ENCODE measurements at places on chromosomes 1 and 21.

DNA sequence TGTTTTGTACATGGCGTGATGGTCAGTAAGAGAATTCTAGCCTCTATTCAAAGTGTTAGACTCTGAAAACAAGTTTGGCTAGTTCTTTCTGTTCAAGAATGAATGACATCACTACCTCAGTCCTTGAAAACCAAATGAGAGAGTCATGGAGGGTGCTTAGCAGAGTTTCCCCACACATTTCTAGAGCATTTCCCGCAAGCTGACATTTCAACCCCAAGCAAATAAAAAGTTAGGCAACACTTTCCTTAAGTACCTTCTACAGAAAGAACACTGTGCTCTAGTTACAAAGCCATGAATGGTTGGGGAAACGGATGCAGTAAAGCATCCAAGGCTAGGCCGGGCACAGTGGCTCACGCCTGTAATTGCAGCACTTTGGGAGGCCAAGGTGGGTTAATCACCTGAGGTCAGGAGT is 47.9 kb upstream of the SLC44A3 start:
- no peak for DNase-seq

DNA sequence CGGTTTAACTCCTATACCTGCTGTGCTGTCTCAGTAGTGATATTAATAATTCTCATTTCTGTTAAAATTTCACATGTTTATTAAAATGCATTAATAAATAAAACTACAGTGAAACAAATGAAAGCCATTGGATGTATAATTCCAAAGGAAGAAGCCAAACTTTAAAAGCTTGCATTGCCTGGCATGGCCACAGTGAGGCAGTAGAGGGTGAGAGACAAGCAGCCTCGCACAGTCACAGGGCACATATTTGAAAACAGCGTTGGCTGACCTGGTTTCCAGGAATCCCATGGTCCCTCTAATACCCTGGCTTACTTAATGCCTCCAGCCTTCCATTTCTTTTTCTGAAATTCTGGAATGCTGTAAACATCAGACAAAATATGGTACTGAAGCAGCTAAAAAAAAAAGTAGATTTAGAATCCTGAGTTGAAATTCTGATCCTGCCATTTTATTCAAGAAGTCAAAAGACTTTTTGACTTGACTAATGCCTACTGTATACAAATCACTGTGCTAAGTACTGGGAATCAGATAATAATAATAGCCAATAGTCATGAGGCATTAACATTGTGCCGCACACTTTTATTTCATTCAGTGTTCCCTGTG is 6.7 kb upstream of the RNASEL start:
- peak; percentile 76 for DNase-seq

GRCh38 chr1:3482378-3482849 is 27.9 kb downstream of the ARHGEF16 start:
- no peak for DNase-seq

DNA sequence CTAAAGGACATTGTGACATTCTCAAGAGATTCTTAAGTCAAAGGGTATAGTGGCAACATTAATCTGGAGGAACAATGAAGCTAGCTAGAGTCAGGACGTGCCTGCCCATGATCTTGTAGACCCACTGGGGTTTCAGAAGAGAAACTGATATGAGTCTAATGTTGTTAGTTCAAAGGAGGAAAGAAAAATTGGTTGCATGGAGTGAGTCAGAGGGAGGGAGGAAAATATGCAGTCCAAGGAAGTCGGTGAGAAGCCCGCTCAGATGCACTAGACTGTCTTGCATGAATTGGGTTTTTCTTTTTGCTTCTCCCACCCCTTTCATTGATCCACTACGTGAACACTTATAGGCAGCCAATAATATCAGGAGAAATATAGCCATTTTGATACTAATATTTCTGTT is 53.8 kb upstream of the SYT14 start:
- no peak for DNase-seq

GRCh38 chr1:17293681-17294425 is 14.1 kb upstream of the PADI4 start:
- no peak for DNase-seq

- no peak for DNase-seq
These were observed 118.2 kb downstream of the DYRK1A start for GRCh38 chr21:37484535-37485474.

- DNase-seq = no peak
These were observed 94.1 kb downstream of the ABCA4 start for GRCh38 chr1:94026619-94027380.

- DNase-seq = no peak
These were observed 5.7 kb upstream of the AKT3 start for GRCh38 chr1:243855616-243856318.

- no peak for DNase-seq
These were observed 11.3 kb upstream of the BACH1 start for GRCh38 chr21:29287383-29287782.

GRCh38 chr1:26748351-26748750 is 39.4 kb upstream of the PIGV start:
- DNase-seq = no peak

DNA sequence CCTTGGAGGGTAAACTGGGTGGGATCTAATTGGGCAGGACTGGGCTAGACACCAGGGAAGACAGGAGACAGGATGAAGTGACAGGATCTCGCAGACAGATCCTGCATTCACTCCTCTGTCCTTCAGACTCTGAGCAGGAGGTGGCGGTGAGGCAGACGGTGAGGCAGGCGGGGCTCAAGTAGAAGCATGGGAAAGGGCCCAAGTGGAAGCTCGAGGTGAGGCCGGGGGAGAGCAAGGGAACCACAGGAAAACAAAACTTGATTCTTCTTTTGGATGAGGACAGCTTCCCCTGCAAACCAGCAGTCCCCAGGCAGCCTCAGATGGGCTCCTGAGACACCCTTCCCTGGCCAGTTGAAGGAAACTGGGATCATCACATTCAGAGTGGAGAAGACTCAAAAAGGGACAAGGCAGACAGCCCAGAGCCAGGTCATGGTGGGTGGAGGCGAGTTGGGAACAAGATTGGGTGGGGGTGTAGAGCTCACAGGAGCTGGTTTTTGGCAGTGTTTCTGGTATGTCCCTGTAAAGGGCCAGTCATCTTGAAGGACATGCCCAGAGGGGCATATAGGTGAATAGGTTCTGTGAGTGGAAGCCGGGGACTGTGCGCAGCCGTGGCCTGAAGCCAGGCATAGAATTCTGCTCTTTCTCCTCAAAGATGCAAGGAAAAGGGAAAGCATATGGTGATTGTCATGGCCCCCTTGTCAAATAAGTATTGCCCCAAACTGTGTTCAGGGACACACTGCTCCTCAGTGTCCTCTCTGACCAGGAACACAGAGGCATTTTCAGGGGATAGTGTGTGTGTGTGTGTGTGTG is 18.0 kb downstream of the INKA2 start:
- DNase-seq = no peak

DNA sequence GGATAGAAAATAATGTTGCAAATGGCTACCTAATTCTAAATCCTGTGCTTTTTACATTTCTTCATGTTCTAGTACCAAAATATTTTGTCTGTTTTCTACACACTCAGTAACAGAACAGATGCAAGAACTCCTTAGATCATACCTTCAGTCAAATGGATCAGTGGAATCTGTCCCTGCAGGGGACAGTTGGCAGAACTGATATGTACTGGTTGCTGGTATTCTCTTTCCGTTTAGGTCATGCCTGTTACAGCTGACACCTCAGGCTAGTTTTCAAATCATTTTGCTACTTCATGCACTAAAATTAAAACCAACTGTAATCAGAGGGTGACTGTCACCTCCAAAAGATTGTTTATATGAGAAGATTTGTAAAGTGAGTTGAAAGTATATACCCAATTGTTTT is 109.2 kb downstream of the TNNI3K start:
- DNase-seq = no peak

- DNase-seq = no peak
These were observed 2.0 kb upstream of the B3GALT5 start for GRCh38 chr21:39610703-39611102.

DNA sequence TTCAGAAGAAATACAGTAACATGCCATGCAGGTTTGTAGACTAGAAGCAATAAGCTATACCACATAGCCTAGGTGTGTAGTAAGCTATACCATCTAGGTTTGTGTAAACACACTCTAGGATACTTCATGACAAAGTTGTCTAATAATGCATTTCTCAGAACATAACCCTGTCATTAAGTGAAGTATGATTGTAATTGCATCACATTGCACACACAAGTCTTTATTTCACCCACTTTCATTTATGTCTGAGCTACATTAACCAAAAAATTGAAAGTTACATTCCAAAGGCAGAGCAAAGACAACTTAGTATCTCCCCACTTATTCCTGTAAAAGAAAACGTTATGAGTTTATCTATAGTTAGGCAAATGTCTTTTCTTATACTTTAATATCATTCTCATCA is 64.5 kb upstream of the ATF3 start:
- DNase-seq = no peak

GRCh38 chr1:54464477-54465146 is 58.4 kb upstream of the SSBP3 start:
- DNase-seq = no peak

DNA sequence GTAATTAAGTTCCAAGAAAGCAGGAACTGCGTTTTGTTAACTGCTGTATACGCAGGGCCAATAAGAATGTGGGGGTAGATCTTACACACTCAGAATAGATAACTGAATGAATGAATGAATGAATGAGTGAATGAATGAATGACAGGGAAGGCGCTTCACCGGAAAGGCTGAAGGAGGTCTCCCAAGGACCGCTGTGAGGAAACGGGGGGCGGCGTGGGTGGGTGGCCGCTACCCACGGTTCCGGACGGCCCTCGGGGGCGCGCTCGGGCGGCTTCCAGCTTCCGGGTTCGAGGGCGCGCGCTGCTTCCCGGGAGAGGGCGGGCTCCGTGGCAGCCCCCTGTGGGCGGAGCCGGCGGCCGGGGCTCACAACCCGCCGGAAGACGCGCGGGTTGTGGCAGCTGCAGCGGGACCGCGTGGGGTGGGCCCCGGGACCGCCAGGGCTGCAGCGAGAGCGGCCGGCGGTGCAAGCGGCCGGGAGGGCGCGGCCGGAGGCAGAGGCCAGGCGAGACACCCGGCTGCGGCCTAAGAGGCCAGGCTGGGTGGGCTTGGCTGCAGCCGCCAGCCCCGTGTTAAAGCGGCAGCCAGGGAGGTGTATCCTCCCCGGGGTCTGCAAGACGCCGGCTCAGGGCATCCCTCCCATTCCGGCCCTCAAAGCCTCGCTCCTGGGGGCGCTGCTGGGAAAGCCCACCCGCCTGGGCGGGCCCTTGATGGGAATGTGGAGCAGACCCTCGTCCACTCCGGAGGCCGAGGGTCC is at the start of gene ZFP69:
Gene ZFP69 (plus strand): TSS at position 367 of the 754 bp plus-strand sequence. CDS start 2,072 bp downstream, outside the sequence.
- DNase-seq = peak; percentile 88

- DNase-seq = no peak
These were observed 9.0 kb downstream of the FAM20B start for GRCh38 chr1:179034720-179035119.

DNA sequence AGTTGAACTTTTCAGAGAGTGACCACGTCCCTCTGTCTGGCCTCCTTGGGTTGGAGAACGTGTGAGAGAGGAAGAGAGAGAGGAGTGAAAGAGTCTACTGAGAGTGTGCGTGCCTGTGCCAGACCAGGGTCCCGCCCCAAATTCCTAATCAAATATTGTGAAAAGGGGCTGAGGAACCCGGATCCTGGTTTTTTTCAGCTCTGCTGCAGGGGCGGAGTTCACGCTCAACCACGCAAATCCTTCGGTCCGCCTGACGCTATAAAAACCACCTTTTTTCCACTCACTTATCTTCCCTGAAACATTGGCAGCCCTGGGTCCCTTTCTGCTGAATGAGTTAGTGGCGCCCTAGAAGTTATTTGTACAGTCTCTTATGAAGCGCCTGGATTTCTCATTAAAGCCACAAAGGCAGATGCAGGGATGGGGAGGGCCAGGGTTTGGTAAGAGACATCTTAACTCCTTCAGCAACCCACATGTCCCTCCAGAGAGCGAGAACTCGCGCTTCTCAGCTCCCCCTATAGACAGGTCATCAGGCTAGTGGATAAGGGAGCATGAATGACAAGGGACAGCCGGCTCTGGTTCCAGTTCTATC is at the start of gene FMOD:
Gene FMOD (minus strand): TSS at position 86 of the 589 bp plus-strand sequence. CDS start 2,852 bp downstream, outside the sequence.
- no peak for DNase-seq

- peak; percentile 77 for DNase-seq
These were observed 706 bp downstream of the RNF19B start for GRCh38 chr1:32963746-32964460.

DNA sequence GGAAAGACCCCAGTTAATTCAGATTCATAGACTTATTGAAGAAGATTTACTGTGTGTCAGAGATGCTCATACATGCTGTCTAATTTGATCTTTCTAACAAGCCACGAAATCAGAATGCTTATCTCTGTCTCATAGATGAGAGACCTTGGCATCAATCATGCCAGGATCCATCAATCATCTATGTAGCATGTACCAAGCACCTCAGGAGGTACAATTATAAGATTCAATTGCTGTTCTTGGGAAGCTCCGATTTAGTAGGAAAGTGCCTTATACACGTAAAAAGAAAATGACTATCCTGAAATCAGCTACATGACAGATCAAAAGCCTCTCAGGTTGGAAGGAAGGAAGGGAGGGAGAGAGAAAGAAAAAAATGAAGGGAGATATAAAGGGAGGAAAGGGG is 18.5 kb upstream of the VTCN1 start:
- no peak for DNase-seq

GRCh38 chr1:112446411-112446810 is 50.4 kb downstream of the CTTNBP2NL start:
- no peak for DNase-seq

- no peak for DNase-seq
These were observed 55.8 kb downstream of the TRIM33 start for GRCh38 chr1:114455102-114455785.

GRCh38 chr1:32989160-32990050 is 24.8 kb upstream of the RNF19B start:
- DNase-seq = no peak

- DNase-seq = no peak
These were observed 83.9 kb upstream of the EDEM3 start for GRCh38 chr1:184838504-184838951.

GRCh38 chr1:11314959-11315358 is 42.0 kb downstream of the UBIAD1 start:
- DNase-seq = no peak

GRCh38 chr1:230194525-230194924 is 127.5 kb downstream of the GALNT2 start:
- DNase-seq = no peak

DNA sequence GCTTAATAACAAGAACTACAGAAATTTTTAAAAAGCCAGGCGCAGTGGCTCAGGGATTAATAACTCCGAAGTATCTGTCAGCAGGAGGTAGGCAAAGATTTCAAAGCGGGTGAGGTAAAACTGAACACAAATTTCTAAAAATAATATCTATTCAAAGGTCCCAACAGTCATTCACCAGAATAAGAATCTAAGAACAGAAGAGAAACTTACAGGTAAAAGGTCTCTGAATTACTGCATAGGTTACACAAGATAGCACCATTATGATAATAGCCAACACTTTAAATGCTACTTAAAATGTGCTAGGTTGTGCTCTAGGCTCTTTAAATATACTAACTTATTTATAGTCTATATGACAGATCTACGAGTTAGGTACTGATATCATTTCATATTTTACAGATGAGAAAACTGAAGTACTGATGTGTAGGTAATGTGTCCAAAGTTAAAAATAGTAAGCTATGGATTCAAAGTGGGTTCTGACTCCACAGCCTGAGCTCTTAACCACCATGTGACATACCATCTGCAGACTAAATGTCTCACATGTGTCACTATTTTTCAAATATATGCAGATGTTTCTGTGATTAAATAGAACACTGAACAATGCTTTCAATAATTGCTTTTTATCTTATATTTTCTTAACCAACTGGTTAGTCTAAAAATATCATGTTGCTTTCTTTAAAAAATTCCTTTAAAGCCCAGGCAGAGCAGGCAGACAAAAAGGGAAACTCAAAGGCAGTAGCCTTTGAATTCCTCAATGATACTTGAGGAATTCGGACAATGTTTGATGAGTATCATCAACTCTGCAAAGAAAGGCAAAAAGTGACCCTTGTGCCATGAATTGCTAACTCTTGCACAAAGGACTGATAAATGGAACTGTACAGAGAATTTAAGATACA is 80.5 kb upstream of the TTC39A start:
- DNase-seq = no peak
